ENCODE measurements at places on chromosomes 13 and 19. TPM values are rescaled to one million over a fixed set of nuclear protein-coding genes. Genes with fewer than 3 reads are reported as not detected.

GRIK5 gene
- polyA plus RNA-seq: 20.9 TPM

GRCh38 chr13:112904436-112904960 is 64.5 kb upstream of the MCF2L start:
- DNase-seq: no peak

DNA sequence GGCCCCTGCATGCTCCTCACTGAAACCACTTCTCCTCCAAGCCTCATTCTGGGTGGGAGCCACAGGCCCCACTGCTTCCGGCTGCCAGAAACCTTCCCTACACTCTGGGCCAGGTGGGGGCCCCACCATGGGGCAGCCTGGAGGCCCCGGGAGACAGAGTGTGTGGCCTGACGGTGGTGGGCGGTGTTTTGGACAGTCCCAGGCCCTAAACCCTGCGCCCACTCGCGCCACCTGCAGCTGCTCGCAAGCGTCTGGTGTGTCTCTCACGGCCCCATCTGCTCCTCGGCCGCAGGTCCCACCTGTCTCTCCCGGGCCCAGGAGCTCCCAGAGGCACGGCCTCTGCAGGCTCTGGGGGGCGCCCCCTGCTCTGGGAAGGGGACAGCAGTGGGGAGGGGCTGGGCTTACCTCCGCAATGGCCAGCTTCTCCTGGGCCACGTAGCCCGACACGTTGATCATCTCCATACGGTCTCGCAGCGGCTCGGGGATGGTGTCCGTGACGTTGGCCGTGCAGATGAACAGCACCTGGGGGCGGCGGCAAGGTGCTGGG is 5.6 kb downstream of the RPL36 start:
- no peak for DNase-seq

DNA sequence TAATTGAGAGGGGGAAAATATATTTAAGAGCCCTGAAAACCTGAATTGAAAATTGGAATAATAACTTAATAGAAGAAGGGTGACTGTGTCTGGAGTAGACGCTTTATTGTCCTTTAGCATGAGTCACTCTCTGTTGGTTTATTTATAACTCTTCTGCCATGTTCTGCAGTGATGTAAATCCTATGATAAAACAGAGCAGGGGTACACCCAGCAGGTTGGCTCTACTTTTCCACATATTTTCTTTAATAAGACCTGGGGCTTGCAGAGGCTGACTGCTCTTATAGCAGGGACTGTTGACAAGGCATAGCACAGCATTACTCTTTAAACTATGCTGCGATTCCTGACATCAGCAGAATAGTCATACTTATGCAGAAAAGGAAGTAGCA is 389.9 kb upstream of the PCDH9 start:
- no peak for DNase-seq

EXOC3L2 gene
- polyA plus RNA-seq: 7.6 TPM

ACP7 gene
- polyA plus RNA-seq: 0.79 TPM

- DNase-seq: no peak
Measured at GRCh38 chr13:112990783-112991182, 21.8 kb downstream of the MCF2L start.

- no peak for DNase-seq
Measured at GRCh38 chr13:19184176-19184575, 2.6 kb upstream of the TUBA3C start.

- DNase-seq: no peak
Measured at GRCh38 chr13:49300739-49301589, 53.2 kb downstream of the CDADC1 start.

DNA sequence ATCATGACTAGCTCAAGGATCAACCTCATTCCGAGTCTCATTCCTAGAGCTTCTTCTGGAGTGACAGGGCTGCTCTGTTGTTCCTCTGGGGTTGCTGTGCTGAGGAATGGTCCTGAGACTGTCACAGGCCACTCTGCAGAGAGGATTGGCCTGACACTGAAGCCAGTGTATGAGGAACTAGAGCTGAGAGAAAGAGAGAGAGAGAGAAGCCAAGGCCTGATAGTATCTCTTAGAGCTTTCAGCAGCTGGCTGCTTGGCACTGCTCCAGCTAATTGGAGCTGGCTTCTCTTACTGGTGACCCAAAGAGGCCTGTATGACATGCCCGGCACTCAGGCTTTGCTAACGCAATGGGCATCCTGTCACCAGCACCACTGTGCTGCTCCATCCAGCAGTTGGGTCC is 73.4 kb upstream of the FLT1 start:
- DNase-seq: no peak

PRSS57 gene
- polyA plus RNA-seq: not detected

DNA sequence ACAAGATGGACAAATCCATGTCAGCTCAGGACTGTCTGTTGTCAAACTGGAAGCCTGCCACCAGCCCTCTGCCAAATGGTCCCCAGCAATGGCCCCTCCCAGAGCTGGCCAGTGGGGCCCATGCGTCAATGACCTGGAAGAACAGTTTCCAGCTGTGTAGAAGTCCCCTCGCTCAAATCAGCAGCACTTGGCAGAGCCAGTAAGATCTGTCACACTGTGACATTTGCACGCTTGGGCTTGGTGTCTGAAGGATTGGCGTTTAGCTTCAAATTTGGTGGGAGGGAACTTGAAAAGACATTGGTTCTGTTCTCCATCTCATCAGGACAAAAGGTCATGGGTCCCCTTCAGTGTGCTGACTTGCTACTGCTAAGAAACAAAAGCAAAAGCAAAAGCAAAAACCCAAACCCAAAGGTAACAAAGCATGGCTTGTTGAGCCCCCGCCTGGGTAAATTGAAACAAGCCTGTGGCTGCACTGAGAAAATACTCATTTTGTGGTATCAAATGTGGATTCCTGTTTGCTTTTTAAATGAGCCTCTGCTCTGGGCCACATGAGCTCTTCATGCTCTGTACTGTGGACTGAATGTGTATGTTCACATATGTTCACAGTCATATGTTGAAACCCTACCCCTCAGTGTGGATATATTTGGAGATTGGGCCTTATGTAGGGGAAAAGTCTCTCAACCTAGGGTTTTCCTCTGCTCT is 253.6 kb upstream of the MAB21L1 start:
- DNase-seq: no peak

CD33 gene
- 1.7 TPM for polyA plus RNA-seq

GRCh38 chr19:51927859-51928258 is 587 bp downstream of the ZNF613 start:
- no peak for DNase-seq

- no peak for DNase-seq
Measured at GRCh38 chr13:26941345-26942174, 181.0 kb upstream of the GPR12 start.

DNA sequence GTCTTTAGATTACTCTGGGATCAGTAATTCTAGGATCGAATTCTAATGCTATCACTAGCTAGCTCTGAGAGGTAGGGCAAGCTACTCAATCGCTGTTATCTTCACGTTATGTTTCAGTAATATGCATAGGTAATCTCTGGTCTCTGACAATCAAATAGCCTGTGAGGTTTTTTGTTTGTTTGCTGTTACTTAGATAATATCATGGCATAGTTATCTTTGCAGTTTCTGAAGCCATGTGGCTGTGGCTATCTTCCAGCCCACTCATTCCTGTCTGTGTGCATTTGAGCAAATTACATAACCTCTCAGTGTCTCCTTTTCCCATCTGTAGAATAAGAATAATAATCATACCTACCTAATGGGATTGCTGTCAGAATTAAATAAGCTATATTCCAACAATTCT is 330.2 kb downstream of the PCDH9 start:
- DNase-seq: no peak

DNA sequence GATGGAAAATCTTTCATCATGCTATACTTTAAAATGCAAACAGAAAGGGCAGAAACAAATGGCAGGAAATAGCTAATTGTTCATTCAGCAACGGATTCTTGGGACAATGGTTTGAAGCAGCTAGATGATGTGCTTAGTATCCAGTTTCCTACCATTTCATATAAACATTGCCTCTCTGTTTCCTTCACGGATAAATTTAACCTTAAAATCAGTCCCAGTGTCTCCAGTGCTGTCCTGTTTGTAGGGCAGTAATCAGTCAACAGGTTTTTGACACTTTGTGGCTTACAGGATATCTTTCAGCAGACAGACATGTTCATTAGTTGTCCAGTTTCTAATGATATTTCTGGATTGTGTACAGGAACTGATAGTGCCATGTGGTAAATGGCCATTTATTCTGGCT is 24.7 kb upstream of the RB1 start:
- DNase-seq: no peak

DNA sequence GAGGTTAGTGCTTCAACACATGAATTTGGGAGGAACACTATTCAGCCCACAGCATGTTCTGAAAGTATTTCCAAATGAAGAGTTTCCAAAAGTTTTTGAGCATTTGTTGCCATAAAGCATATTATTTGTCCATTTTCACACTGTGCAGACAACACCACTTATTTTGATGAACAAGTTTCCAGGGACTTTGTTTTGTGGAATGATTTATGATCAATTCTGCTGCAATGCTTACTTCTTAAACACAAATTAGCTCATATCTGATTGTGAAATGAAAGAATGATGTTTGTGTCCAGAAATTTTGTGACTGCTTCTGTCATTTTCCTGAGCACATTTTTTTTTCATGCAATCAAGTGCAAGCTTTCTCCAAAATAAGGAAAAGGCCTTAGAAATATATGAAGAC is 205.3 kb downstream of the RAP2A start:
- no peak for DNase-seq

GRCh38 chr19:46384396-46384795 is 29.0 kb downstream of the CCDC8 start:
- DNase-seq: no peak

IRGC gene
- polyA plus RNA-seq: not detected

DNA sequence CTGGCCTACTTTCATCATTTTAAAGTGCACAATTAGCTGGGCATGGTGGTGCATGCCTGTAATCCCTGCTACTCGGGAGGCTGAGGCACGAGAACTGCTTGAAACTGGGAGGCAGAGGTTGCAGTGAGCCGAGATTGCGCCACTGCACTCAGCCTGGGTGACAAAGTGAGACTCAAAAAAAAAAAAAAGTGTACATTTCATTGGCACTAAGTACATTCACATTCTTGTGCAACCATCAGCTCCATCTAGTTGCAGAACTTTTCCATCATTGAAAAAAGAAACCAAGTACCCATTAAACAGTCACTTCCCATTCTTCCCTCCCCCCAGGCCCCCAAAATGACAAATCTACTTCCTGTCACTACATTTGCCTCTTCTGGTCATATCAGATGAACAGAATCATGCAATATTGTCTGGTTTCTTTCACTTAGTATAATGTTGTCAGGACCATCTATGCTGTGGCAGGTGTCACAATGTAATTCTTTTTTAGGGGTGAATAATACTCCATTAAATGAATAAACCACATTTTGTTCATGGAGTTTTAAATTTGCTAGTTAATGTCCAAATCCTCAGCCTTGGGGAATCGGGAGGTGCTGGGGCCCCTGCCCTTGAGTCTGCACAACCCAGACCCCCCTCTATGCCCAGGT is 7.4 kb upstream of the SIGLEC11 start:
- no peak for DNase-seq

CEACAM1 gene
- 2.8 TPM for polyA plus RNA-seq

MBD3L2 gene
- polyA plus RNA-seq: not detected

DNA sequence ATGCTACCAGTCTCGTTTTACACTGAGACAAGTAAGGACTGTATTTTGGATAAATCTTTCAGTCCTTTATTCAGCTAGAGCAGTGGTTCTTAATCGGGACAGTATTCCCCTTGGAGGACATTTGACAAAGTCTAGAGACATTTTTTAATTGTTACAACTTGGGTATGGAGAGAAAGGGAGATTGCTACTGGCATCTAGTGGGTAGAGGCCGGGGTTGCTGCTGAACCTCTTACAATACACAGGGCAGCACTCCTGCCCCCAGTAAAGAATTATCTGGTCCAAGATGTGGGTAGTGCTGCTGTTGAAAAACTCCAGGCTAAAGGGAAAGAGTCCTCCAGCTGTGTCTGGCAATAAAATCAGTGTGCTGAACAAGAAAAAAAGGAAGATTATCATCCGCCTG is 334.8 kb downstream of the SLC7A1 start:
- no peak for DNase-seq

CLEC4M gene
- 0.08 TPM for polyA plus RNA-seq

- no peak for DNase-seq
Measured at GRCh38 chr13:57629821-57630235, 1.7 kb upstream of the PCDH17 start.

C13orf46 gene
- 0.04 TPM for polyA plus RNA-seq

DNA sequence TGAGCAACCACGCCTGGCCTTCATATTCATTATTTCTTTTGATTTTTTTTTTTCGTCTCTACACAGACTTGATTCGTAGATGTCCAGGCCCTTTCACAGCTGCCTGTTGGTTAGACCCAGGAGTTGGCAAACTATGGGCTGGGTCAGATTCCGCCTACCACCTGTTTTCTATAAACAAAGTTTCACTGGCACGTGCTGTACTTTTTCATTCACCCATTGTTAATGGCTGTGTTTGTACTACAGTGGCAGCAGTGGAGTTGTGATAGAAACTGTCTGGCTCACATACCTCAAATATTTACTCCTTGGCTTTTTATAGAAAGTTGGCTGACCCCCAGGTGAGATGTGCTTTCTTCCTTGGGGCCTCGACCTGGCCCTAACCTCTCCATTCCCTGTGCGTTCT is 72.9 kb upstream of the TEX29 start:
- no peak for DNase-seq

GRCh38 chr13:32026623-32027022 is 5.0 kb upstream of the FRY start:
- no peak for DNase-seq

DNA sequence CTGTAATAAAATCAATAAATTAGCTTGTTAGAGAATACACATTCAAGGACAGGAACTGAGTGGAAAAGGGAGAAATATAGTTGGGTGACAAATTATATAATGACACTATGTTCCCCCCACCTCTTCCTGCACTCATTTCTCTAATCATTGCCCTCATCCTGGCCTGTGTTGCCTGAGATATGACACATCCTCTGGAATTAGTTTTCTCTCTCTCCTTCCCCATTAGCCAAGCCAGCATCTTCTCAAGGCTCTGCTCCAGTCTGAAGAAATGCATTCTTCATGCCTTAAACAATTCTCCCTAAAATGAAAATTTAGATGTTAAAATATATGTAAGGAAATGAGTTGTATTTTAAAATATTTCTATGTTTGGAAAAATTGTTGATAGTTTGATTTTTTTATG is 280.3 kb downstream of the POU4F1 start:
- no peak for DNase-seq

NLRP4 gene
- polyA plus RNA-seq: not detected

ZNF536 gene
- polyA plus RNA-seq: 2.6 TPM

TUBB4A gene
- 5.8 TPM for polyA plus RNA-seq

DNA sequence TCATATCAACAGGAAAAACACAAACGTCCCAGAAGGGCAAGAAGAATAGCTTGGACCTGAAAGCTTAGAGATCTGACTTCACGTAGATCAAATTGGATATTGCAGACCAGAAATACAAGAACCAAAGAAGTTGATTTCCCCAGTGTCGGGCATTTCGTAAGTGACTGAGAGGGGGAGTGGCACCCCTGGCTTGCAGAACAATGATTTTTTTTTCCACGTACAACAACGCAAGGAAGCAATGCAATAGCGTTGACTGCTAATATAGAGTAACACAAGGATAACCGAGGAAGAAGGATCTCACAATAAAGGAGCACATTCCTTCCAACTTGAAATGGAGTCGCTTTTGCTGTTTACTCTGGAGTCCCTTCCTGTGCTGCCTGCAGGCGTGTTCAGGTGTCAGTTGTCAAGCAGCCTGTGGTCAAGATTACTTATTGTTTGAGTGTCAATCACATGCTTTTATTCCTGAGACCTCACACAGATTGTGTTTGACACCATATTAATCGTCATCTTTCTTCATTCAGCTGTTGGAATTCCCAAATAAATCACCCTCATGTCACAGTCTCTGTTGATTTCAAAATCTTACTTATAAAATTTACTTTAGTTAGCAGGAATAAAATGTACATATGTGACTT is 139.4 kb downstream of the FREM2 start:
- no peak for DNase-seq

All from left renal pelvis (tissue), 4 donors.